ENCODE measurements at places on chromosomes 12 and 14.
A peak's percentile ranks its signal among the peaks of the same experiment; 100 is the strongest.

DNA sequence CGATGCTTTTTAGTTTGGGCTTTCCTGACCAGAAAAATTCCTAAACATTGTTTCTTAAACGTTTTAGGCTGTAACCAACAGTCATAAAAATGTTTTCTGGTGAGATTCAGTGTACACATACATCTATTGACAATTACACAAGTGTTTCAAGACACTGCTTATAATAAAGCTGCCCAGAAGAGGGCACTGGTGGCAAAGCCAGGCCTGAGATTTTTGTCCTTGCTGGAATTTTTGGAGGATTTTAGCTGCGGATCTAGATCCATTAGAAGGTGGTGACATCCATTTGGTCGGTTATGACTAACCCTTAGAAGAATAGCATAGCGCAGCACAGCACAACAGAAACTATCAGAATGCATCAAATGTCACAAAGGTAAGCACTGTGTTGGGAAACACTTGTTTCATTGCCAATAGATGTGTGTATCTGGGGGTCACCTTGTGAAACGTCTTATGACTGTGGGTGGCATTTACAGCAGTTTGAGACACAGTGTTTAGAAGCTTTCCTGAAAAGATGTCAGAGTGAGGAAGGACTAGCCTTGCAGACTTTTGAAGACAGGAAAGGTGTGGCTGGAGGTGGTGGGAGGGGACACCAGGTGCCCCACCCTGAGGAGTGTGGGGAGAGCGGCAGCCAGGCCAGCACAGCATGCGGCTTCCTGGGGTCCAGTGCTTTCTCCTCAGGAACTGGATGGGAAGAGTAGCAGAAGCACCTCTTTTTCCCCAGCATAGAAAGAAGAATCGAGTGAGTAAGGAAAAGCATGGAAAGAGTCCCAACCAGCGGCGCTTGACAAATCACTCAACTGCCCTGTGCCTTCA is 54.7 kb upstream of the FKBP4 start:
- peak; percentile 53 for DNase-seq

GRCh38 chr12:68521321-68521839 is 89.3 kb upstream of the RAP1B start:
- DNase-seq = peak; percentile 80

DNA sequence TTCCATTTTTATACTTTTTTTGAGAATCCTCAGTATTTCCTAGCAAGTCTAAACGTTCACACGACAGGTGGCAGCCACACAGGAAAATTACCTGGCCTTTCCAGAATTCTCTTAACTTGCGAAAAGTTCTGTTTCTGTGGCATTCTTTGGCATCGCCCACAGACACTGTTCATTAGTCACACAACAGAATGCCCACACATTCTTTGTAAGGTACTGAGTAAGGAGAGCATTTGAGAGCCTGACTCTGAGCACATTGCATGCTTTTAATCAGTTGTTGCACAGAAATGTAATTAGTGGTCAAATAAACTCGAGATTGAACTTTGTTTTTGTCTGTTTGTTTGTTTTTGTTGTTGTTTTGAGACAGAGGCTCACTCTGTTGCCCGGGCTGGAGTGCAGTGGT is 52.4 kb downstream of the LMNTD1 start:
- DNase-seq = peak; percentile 27

GRCh38 chr12:132471011-132471857 is 18.7 kb upstream of the FBRSL1 start:
- no peak for DNase-seq

- no peak for DNase-seq
These were observed 158.0 kb upstream of the RTL1 start for GRCh38 chr14:101061411-101062064.

GRCh38 chr14:68842298-68842697 is 49.4 kb upstream of the ZFP36L1 start:
- DNase-seq = no peak

GRCh38 chr12:109744026-109744425 is 30.4 kb downstream of the FAM222A start:
- no peak for DNase-seq

- no peak for DNase-seq
These were observed 39.7 kb downstream of the SLC8A3 start for GRCh38 chr14:70148911-70149595.

- DNase-seq = no peak
These were observed 6.9 kb upstream of the KRT72 start for GRCh38 chr12:52608161-52608560.
